Neural progenitor cell (in vitro differentiated cells): ENCODE measurements at places on chromosomes 12 and 14. TPM values are rescaled to one million over a fixed set of nuclear protein-coding genes. Genes with fewer than 3 reads are reported as not detected.

DNA sequence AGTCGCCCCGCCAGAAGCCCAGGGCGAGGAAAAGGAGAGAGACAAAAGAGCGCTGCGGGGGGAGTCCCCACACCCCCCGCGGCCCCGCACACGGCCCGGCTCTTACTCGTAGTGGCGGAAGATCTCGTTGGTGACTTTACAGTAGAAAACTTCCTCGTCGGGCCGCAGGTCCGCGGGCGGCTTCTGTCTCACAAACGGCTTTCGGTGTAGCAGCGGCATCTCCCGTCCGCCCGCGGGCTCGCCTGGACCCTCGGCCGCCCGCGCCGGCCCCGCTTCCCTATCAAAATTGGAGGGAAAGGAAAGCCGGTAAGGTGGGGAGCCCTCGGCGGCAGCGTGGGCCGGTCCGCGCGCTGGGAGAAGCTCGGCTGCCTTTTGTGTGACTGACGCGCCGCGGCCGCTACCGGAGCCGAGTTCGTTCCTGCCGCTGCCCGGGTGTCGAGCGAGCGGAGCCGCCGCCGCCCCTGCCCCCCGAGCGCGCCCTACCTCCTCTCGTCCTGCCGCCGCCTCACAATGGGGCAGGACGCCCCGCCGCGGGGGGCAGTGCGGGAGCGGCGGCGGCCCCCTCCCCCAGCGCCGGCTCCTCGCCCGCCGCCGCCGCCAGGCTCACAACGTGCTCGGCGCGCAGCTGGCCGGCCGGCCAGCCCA, 652 bp downstream of the BAZ1A start:
- H3K4me1 ChIP-seq: peaks cover 5% of the 10 kb centered on the region
- no peak overlapping the region for H3K27ac ChIP-seq
- H3K36me3 ChIP-seq: no peaks in the 10 kb centered on the region
- peak; percentile 88 for DNase-seq
- H3K4me3 ChIP-seq: peak overlapping the region; percentile 89
- H3K27me3 ChIP-seq: peaks cover 55% of the 10 kb centered on the region

DNA sequence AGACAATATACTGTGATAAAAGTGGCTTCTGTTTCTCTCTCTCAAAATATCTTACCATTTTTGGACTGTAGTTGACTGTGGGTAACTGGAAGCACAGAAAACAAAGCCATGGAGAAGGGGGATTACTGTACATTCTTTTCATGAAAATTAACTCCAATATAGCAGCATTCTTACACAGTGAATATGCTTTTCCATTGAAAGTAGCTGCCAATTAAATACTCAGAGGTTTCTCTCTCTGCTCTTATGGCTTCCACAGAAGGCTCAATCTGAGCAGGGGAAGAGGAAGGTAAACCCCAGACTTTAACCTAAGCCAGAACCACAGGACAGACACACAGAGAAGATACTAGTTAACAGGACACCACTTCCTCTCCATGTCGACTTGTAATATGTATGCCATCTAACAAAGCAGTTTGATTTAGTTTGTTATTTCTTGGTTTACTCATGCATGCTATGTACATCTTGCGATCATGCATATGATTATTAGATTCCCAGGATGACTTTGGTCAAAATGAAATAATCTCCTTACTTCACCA, 150.2 kb downstream of the SSPN start:
- no peak overlapping the region for H3K27ac ChIP-seq
- no peaks in the 10 kb centered on the region for H3K36me3 ChIP-seq
- no peaks in the 10 kb centered on the region for H3K27me3 ChIP-seq
- no peak overlapping the region for H3K4me3 ChIP-seq
- H3K4me1 ChIP-seq: peaks cover 10% of the 10 kb centered on the region
- DNase-seq: no peak

- no peak within 1 kb of the TSS for H3K27ac ChIP-seq
- no peaks in the 10 kb centered on the region for H3K4me1 ChIP-seq
- H3K27me3 ChIP-seq: no peaks in the 10 kb centered on the region
- no peak for DNase-seq
- H3K36me3 ChIP-seq: no peaks in the 10 kb centered on the region
- no peak within 1 kb of the TSS for H3K4me3 ChIP-seq
Measured at GRCh38 chr12:52191841-52192791, at the start of gene KRT80. TSS of gene KRT80 (minus strand) at chr12:52192014. CDS start at chr12:52191902, 112 bp downstream.

DNA sequence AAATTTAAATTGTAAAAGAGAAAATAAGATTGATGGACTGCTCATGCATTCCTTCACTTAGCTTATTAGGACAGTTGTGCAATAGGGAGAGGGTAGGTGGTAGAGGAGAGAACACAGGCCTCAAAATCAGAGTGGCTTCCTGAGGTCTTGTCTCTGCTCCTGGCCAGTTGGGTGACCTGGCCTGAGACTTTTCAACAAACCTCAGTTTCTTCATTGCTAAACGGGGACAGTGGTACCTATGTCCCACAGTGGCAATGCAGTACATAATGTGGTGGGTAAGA, 2.6 kb downstream of the MAP3K12 start:
- peak overlapping the region; percentile 12 for H3K4me3 ChIP-seq
- peaks cover 63% of the 10 kb centered on the region for H3K4me1 ChIP-seq
- DNase-seq: no peak
- H3K36me3 ChIP-seq: no peaks in the 10 kb centered on the region
- H3K27ac ChIP-seq: peak overlapping the region; percentile 78

DNA sequence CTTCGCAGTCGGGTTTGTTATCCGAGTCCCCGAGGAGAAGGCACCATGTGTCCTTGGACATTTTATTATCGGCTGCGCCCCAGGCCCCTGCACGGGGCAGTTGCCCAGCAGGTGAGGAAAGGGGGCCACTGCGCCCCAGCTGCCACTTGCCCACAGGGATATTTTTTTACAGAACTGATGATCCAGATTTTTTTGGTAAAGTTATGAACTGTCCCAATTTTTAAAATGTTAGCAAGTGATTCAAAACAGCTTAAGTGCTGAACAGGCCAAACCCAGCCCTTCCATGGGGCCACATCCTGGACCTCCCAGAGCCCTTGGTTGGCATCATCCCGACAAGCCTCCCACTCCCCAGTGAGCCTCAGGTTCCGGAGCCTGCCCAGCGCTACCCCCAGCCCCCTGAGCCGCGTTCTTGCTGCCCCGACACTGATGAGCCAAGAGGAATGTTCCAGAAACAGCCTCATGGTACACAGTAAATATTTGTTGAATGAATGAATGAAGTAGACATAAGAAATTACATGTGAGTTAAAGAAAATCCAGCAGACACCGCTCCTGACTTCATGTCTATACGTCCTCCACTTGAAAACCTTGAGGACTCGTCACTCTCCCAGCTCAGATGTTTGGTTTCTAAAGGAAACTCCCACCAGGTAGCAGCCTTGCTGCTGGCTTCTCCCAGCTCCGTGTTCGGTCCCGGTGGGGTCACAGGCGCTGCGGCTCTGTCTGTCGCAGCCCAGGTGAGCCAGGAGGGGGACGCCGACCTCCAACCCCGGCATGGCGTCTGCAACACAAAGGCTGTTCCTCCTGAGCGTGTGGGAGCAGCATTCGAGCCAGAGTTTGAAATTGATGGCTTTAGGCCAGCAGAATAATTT, 88.5 kb downstream of the ADGRD1 start:
- no peak overlapping the region for H3K4me3 ChIP-seq
- H3K27ac ChIP-seq: no peak overlapping the region

DNA sequence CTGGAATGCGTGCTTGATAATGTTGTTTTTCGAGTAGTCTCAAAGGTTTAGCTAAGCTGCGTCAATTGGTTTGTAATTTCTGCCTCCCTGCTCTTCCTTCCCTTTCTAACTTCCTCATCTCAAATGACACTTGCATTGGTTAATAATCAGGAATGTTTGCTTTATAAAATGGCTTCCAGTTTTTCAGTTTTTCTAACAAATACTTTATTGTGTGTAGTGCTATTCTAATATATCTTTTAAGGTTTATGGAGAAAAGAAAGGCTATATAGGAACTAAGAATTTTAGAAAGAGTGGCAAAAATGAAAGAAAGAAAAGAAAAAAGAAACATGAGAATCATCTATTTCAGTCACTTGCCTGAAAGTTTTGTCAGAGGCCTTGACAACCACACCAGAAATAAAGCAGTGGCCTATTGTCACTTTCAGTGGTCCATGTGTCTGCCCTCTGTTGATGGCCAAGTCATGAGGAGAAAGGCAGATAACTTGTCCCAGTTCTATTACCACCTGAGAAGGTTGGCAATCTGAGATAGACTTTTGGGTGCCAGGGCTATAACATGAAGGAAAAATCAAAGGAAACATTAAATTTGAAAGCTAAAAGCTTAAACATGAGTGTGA, 221.9 kb upstream of the KITLG start:
- H3K4me1 ChIP-seq: no peaks in the 10 kb centered on the region
- no peaks in the 10 kb centered on the region for H3K27me3 ChIP-seq
- no peak overlapping the region for H3K27ac ChIP-seq
- no peak overlapping the region for H3K4me3 ChIP-seq
- H3K36me3 ChIP-seq: no peaks in the 10 kb centered on the region

- no peak overlapping the region for H3K4me3 ChIP-seq
- H3K4me1 ChIP-seq: no peaks in the 10 kb centered on the region
- no peak overlapping the region for H3K27ac ChIP-seq
- H3K27me3 ChIP-seq: no peaks in the 10 kb centered on the region
Measured at GRCh38 chr12:74794522-74794921, 256.9 kb downstream of the ATXN7L3B start.

- no peaks in the 10 kb centered on the region for H3K27me3 ChIP-seq
- no peak for DNase-seq
- H3K27ac ChIP-seq: no peak overlapping the region
- H3K36me3 ChIP-seq: no peaks in the 10 kb centered on the region
- H3K4me3 ChIP-seq: no peak overlapping the region
- H3K4me1 ChIP-seq: no peaks in the 10 kb centered on the region
Measured at GRCh38 chr12:130549361-130549760, 166.7 kb downstream of the RIMBP2 start.

GRCh38 chr12:76919383-76920171, 40.8 kb upstream of the CSRP2 start:
- no peaks in the 10 kb centered on the region for H3K36me3 ChIP-seq
- H3K27me3 ChIP-seq: no peaks in the 10 kb centered on the region
- H3K4me1 ChIP-seq: no peaks in the 10 kb centered on the region
- H3K27ac ChIP-seq: no peak overlapping the region
- H3K4me3 ChIP-seq: no peak overlapping the region
- no peak for DNase-seq

DNA sequence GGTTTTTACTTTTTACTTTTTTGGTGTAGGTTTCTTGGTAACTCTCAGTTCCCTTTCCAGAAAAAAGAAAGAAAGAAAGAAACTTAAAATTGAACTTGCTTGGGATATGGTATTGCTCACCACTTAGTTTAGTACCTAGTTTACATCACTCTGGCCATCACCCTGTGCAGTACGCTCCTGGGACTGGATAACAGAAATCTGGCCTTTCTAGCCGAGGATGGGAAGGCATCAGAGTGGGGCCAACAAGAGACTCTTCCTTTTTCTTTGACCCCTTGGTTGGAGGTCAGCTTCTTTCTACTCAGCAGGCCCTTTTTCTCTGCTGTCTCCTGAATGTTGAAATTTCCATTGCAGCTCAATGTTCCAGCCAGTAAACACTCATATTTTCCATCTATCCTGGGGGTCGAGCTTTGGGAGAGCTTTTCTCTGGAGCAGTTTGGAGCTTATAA, 156.6 kb downstream of the TGFB3 start:
- H3K36me3 ChIP-seq: peaks cover 5% of the 10 kb centered on the region
- no peak overlapping the region for H3K4me3 ChIP-seq
- H3K4me1 ChIP-seq: no peaks in the 10 kb centered on the region
- no peak overlapping the region for H3K27ac ChIP-seq
- no peak for DNase-seq

GRCh38 chr12:15417691-15418090, 95.4 kb downstream of the PTPRO start:
- peak; percentile 43 for DNase-seq
- no peaks in the 10 kb centered on the region for H3K36me3 ChIP-seq
- no peak overlapping the region for H3K4me3 ChIP-seq
- peak overlapping the region; percentile 25 for H3K27ac ChIP-seq

DNA sequence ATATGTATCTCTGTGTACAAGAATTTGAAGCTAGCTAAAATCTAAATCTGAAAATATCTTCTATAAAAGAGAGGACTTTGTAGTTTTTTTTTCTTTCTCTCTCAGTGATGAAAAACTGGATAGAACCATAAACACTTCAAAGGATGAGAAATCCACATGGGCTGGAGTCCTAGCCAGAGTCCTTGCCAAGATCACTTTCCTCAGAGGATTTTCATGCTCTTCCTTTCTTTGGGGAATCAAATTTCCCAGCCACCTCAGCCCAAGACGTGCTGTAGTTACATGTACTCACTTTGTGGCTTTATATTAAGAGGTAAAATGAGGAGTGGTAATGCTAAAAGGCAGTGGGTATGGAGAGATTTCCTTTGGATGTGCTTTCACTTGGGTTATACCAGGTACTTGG, 110.3 kb downstream of the SLC38A1 start:
- no peak for DNase-seq
- no peaks in the 10 kb centered on the region for H3K27me3 ChIP-seq
- H3K4me3 ChIP-seq: no peak overlapping the region
- H3K36me3 ChIP-seq: no peaks in the 10 kb centered on the region
- H3K4me1 ChIP-seq: no peaks in the 10 kb centered on the region
- no peak overlapping the region for H3K27ac ChIP-seq

DNA sequence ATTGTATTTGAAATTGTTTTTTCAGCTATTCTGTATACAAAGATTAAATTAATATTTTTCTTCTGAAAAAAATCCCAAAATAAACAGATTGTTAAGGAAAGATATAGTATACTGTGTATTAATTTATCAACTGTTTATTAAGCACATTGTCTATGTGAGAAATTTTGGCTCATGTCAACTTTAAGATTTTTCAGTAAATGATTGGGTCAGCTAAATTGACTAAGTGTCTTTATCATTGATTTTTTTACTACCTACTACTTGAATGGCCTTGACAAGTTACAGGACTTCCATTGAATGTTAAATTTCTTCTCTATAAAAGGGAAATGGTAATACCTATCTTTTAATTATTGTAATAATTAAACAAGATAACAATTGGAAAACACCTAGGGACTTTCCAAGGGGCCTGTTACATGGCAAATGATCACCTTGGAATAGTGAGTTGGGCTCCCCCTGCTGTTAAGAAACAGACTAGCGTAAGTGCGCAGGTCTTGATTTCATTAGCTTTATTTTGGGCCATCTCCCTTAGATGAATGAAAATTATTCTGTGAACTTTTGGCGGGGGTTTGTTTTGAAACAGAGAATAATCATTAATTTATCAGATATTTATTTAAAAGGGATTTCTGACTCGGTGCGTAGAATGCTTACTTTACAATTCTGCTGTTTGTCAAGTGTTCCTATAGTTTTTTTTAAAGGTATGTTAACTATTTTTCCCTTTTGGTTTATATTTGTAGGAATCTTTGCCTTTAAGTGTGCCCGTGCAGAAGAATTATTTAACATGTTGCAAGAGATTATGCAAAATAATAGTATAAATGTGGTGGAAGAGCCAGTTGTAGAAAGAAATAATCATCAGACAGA, 14.5 kb upstream of the CCT2 start:
- no peaks in the 10 kb centered on the region for H3K27me3 ChIP-seq
- peak; percentile 82 for DNase-seq
- no peak overlapping the region for H3K27ac ChIP-seq

- no peaks in the 10 kb centered on the region for H3K27me3 ChIP-seq
- H3K36me3 ChIP-seq: no peaks in the 10 kb centered on the region
- peaks cover 32% of the 10 kb centered on the region for H3K4me1 ChIP-seq
Measured at GRCh38 chr12:121240484-121241101, 30.7 kb downstream of the P2RX4 start.

GRCh38 chr12:128983371-128983770, 130.1 kb downstream of the GLT1D1 start:
- H3K4me1 ChIP-seq: peaks cover 12% of the 10 kb centered on the region
- no peak overlapping the region for H3K4me3 ChIP-seq
- DNase-seq: no peak
- H3K36me3 ChIP-seq: no peaks in the 10 kb centered on the region
- H3K27me3 ChIP-seq: no peaks in the 10 kb centered on the region
- H3K27ac ChIP-seq: no peak overlapping the region

Gene SLC38A4
- 1.8 and 2.5 TPM in 2 replicates for total RNA-seq

Gene PDE3A
- total RNA-seq: 0.22 and 0.47 TPM in 2 replicates

Gene NOXRED1
- 0.07 and 0.40 TPM in 2 replicates for total RNA-seq

Gene GPR84
- total RNA-seq: not detected in 2 replicates

Gene NTF3
- 6.7 and 11.0 TPM in 2 replicates for total RNA-seq
